Caco-2 (cell line): ENCODE measurements at places on chromosomes 6 and 20. TPM values are rescaled to one million over a fixed set of nuclear protein-coding genes. Genes with fewer than 3 reads are reported as not detected.

ADGRB3 gene
- 0.18 TPM in 1 of 2 replicates, not detected in the other for total RNA-seq

NRSN1 gene
- not detected in 2 replicates for total RNA-seq

ULBP1 gene
- 5.4 and 7.7 TPM in 2 replicates for total RNA-seq

HAO1 gene
- not detected in 2 replicates for total RNA-seq

TREML1 gene
- total RNA-seq = not detected in 2 replicates

QRSL1 gene
- total RNA-seq = 19.0 and 19.5 TPM in 2 replicates

TULP4 gene
- total RNA-seq = 126 and 128 TPM in 2 replicates

GRCh38 chr20:35757098-35757705, 14.6 kb upstream of the PHF20 start:
- H3K27me3 ChIP-seq = no peaks in the 10 kb centered on the region
- no peak overlapping the region for H3K27ac ChIP-seq

DNA sequence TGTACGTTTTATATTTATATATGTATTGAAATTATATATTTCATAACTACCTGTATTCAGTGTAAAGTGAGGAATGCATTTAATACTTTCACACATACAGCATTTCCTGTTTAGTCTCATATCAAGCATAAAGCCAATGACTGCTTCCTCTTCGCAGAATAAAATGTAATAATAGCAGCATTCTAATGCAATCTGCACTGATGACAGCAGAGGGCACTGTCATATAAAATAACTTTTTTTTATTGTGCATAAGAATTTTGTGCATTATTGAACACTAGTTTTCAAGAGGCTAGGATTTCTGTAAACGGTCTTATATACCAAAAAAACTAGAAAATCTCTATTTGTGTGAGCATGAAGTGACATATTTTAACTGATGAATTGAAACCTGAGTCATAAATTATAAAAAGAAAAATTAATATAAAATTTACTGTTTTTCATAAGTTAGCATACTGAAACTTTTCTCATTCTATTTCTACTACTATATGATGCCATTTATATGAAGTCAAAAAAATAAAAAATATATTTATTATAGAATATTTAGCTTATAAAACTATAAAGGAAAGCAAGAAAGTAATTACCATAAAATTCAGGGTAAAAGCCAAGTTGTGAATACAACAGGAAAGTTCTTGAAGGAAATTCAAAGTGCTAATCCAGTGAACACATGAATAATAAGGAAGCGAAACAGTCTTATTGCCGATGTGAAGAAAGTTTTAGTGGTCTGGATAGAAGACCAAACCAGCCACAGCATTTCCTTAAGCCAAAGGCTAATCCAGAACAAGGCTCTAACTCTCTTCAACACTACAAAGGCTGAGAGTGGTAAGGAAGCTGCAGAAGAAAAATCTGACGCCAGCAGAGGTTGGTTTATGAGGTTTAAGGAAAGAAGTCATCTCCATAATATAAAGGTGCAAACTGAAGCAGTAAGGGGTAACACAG, 36.3 kb downstream of the RNF146 start:
- H3K27ac ChIP-seq = no peak overlapping the region
- H3K4me3 ChIP-seq = no peak overlapping the region
- H3K36me3 ChIP-seq = no peaks in the 10 kb centered on the region
- H3K27me3 ChIP-seq = no peaks in the 10 kb centered on the region
- no peaks in the 10 kb centered on the region for H3K4me1 ChIP-seq
- DNase-seq = no peak

GRCh38 chr20:46174469-46175126, 56.5 kb downstream of the CD40 start:
- no peak overlapping the region for H3K27ac ChIP-seq
- no peaks in the 10 kb centered on the region for H3K4me1 ChIP-seq
- peaks cover 4% of the 10 kb centered on the region for H3K27me3 ChIP-seq
- no peak overlapping the region for H3K4me3 ChIP-seq

DNA sequence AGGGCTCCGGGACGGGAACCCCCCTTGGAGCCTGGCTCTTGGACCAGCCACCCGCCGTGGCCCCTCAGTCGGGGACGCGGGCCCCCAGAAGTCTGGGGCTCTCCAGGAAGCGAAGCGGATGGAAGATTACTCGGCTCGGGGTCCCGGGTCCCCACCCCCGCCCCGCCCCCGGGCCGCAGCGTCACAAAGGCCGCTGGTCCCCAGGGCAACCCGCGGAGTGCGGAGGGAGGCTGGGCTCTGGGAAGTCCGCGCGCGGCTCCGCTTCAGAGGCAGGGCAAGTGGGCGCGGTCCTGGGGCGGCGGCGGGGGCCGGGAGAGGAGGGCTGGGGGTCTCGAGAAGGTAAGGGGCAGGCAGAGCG, at the start of gene FNDC11:
TSS of gene FNDC11 (plus strand) at position 227 of the 358 bp plus-strand sequence. CDS start 1,505 bp downstream, outside the sequence.
- DNase-seq = no peak
- H3K27ac ChIP-seq = no peak within 1 kb of the TSS
- H3K4me1 ChIP-seq = no peaks in the 10 kb centered on the region; the same call in 1 of the 2 replicates
- no peaks in the 10 kb centered on the region for H3K27me3 ChIP-seq

GRCh38 chr6:138803331-138803730, 7.4 kb downstream of the ECT2L start:
- H3K4me1 ChIP-seq = no peaks in the 10 kb centered on the region
- no peaks in the 10 kb centered on the region for H3K27me3 ChIP-seq
- no peak for DNase-seq
- no peak overlapping the region for H3K4me3 ChIP-seq

DNA sequence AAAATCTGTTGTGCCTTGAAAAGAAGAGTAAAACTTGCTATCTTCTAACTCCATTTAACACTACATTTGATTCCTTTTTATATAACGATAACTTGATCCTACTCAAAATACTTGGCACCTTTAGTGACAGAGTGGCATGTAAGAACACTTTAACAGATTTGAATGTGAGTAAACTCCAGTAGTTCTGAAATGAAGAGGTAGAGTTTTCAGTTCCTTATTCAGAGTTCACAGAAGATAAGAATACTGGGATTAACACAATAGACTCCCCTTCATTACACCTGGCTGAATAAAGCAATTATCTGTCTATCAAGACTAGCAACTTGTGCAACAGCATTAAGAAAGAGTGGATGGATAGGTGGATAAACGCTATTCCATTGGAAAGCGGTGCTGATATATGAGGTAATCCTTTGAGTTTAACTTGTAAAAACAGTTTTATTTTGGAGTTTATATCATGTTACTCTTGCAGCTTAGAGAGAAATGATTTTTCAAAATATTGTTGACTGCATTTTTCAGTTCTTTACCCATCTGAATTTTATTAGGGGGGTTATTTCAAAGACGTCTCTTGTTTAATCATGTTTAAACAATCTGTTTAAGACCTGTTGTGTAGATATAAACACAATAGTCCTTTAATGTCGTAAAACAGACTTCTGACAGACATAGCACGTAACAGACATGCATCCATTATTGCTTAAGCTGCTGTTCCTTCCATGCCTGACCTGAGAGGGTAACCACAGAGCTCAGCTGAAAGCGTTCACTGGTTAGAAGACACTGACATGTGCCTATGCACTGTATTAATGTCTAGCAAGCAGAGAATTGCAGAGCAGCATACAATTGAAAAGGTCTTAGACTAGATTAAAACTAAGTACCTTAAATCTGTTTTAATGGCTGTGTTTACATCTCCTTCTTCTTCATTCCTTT, 102.4 kb upstream of the SUPT3H start:
- H3K4me1 ChIP-seq = no peaks in the 10 kb centered on the region
- no peak for DNase-seq
- H3K27me3 ChIP-seq = no peaks in the 10 kb centered on the region
- H3K4me3 ChIP-seq = no peak overlapping the region
- no peaks in the 10 kb centered on the region for H3K36me3 ChIP-seq

GRCh38 chr20:38303908-38304379, at the start of gene BPI:
Gene BPI, plus strand, starts transcription at chr20:38304156. Its CDS starts 68 bp downstream, at chr20:38304224.
- no peak for DNase-seq
- peaks cover 8% of the 10 kb centered on the region for H3K4me1 ChIP-seq
- no peak within 1 kb of the TSS for H3K4me3 ChIP-seq
- H3K27me3 ChIP-seq = no peaks in the 10 kb centered on the region
- H3K36me3 ChIP-seq = no peaks in the 10 kb centered on the region

DNA sequence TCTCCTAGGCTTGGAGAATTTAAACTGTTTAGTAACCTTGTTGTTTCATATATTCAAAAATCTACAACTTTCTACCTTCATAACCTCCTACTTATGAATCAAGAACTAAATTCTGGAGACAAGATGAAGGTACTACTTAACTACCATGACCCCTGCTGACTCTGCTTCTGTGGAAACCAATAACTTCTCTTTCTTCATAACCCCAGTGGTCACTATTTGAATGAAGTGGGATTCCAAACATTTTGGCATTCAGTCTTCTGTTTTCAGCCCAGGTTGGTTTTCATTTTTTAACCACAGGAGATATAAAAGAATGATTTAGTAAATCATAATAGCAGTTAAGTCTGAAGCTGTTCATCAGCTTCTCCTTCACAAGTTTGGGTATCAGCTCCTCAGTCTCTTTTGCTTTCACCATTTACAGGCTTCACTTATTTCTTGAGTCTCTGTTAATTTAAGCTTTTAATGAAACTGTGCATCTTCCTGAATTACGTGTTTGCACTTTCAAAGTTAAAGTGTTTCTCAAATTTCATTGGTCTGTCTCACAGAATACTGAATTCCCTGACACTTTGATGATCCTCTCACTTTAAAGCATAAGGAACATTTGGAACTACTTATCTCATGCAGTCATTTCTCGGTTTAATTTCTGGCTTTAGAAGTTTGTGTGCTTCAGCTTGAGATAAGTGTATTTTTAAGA, 9.5 kb downstream of the SENP6 start:
- no peaks in the 10 kb centered on the region for H3K4me1 ChIP-seq
- H3K36me3 ChIP-seq = no peaks in the 10 kb centered on the region
- H3K27ac ChIP-seq = no peak overlapping the region
- no peaks in the 10 kb centered on the region for H3K27me3 ChIP-seq

DNA sequence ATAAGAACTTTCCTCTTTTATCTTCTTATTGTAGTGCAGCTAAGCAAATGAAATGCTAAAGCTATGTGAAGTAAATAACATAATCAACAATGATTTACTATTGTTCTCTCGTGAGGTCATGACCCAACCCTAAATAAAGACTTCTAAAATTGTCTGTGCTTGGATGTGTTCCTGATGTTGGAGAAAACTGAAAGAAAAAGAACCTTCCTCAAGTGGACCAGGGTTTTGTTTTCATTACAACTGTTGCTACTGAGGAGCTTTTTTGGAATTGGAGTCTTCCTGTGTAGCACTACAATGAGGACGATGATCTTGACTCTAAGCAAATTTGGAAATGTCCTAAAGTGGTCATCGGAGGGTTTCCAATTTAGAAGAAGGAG, 59.7 kb upstream of the SUPT3H start:
- no peak overlapping the region for H3K4me3 ChIP-seq
- H3K27ac ChIP-seq = no peak overlapping the region
- no peaks in the 10 kb centered on the region for H3K36me3 ChIP-seq
- no peak for DNase-seq
- no peaks in the 10 kb centered on the region for H3K4me1 ChIP-seq

- H3K4me3 ChIP-seq = no peak overlapping the region
- peaks cover 11% of the 10 kb centered on the region for H3K4me1 ChIP-seq
- no peak overlapping the region for H3K27ac ChIP-seq
- H3K27me3 ChIP-seq = no peaks in the 10 kb centered on the region; the same call in 1 of the 2 replicates
- DNase-seq = no peak
These were observed 106.5 kb downstream of the MAFB start for GRCh38 chr20:40582531-40582930.

DNA sequence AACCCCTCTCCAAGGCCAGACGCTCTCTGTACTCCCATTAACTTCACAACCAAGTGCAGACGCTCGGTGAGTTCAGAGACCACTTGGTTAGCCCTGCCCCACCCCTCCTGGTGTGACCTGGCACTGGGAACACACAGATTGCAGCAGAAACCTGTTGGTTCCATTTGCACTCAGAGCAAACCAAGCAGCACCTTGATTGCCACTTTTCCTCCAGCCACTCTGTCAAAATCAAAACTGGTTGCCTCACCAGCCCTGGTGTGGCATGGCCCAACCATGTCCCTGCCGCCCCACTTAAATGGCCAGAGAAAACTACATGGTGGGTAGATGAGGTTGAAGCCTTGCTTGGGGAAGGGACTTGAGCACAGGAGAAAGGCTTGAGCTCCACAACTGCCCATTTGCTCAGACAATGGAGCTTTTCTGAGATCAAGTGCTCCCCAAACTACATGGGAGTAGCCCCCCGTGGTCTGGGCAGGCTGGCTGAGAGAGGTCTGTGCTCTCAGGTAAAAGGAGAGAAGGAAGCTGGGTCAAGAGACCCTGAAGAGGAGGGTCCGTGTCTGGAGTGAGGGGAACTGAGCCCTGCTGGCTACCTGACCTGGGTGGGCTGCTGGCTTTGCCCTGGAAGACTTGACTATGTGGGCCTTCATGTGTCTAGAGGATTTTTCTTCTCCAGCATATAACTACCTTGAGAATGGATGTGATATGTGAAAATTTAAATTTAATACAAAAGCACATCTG, 43.4 kb downstream of the PLCG1 start:
- peak; percentile 34 for DNase-seq
- H3K4me1 ChIP-seq = no peaks in the 10 kb centered on the region
- no peak overlapping the region for H3K4me3 ChIP-seq
- peak overlapping the region; percentile 18 for H3K27ac ChIP-seq

- H3K27me3 ChIP-seq = no peaks in the 10 kb centered on the region
- no peak overlapping the region for H3K27ac ChIP-seq
- no peaks in the 10 kb centered on the region for H3K4me1 ChIP-seq
- no peak overlapping the region for H3K4me3 ChIP-seq
- DNase-seq = no peak
These were observed 132.4 kb upstream of the SYNDIG1 start for GRCh38 chr20:24337069-24337468.

DNA sequence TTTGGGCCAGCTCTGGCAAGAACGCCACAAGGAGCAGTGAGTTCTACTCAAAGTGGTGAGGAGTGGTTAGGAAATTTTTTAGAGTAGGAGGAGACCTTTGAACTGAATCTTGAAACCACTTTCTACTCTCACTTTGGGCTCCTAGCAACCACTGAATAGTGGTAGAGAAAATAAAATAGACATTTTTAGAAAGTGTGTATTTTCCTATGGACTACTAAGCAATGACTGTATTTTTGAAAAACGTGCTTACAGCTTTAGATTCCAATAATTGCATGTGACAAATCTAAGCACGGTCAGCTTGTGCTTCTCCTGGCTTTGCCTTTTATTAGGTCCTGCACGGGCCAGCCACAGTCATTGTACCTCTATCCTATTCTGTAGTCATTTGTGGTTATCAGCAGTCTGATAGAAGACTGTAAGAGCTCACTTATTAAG, 8.7 kb upstream of the IFNGR1 start:
- H3K36me3 ChIP-seq = no peaks in the 10 kb centered on the region
- no peak overlapping the region for H3K27ac ChIP-seq
- peaks cover 12% of the 10 kb centered on the region for H3K4me1 ChIP-seq
- H3K4me3 ChIP-seq = no peak overlapping the region
- no peak for DNase-seq

DNA sequence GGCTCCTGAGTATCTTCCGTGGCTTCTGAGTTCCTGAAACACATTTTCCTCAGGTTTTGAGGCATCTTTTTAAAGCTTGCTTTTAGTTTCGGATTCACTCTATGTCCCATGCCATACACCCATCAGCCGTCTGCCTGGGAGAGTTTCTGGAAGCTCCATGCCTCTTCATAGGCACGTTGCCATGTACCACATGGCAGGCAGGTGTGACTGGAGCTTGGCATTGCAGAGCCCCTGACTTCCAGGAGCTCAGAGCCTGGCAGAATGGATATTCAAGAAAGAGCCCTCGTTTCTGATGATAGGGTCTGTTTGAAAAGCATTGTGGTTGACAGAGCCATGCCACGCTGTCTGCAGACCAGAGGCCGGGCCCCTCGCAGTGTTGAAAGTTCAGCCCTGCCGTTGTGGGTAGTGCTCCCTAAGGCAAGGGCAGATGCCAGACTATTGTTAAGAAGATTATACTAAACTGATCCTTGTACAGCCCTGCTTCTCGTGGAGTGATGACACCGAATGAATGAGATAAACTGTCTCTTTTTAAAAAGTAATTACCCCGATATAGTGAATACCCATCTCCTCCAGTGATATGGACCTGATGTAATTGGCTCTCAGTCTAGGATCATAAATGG, 100.0 kb downstream of the RPP40 start:
- no peaks in the 10 kb centered on the region for H3K36me3 ChIP-seq
- H3K27me3 ChIP-seq = no peaks in the 10 kb centered on the region
- peaks cover 14% of the 10 kb centered on the region for H3K4me1 ChIP-seq
- no peak overlapping the region for H3K27ac ChIP-seq
